Lung (tissue), 17 donors: ENCODE measurements at places on chromosomes 6 and 20. TPM values are rescaled to one million over a fixed set of nuclear protein-coding genes. Genes with fewer than 3 reads are reported as not detected.

Gene PERP
- 29.1 TPM for total RNA-seq

DNA sequence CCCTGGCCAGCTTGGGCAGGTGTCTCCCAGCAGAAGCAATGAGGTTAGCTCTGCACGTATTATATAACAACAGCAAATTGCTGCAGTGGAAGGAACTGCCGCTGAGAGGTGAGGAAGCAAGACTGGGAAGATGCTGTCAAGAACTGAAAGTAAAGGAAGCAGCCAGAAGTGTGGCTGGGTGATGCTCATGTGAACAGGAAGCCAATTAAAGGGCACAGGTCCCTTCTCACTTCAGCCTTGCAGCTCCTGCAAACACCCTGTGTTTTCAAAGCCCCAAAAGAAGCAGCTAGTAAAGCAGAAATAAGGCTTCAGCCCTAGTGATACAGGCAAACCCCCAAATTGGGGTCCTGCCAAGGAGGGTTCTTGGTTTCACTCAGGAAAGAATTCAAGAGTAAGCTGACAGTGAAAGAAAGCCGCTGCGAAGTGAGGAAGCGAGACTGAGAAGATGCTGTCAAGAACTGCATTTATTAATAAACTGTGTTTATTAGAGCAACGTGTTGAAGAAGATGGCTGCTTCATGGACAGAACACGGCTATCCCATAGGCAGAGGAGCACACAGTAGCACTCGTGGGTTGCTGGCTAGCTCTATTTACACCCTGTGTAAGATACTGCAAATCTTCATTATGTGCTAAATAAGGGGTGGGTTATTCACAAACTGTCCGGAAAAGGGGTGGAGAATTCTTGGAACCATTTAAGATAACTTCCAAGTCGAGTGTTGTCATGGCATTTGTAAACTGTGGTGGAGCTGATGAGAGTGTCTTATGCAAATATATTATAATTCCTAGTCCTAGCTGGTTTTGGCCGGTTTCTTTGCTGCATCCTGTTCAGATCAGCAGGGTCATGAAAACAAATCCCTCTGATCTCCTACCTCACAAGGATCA, 152.2 kb downstream of the LINC00237 start:
- H3K4me3 ChIP-seq, result no peak overlapping the region
- H3K27ac ChIP-seq, result no peak overlapping the region
- peak; percentile 66 for DNase-seq

DNA sequence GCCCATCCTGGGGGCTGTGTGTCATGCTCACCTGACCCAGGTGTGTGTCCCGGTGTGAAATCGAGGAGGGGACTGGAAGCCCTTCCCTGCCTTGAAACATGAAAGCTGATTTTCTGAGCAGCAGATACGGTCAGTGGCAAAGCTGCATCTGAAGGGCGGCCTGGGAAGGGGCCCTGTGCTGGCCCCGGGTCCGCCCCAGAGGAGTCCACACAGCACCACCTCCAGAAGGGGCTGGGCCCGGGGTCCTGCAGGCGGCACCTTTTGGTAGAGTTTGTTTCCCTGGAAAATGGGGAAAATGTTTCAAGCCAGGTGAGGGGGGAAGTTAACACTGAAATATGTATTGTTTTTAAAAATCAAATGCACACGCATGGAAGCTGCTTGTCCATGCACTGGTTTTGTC, 20.8 kb downstream of the UCKL1 start:
- no peak overlapping the region for H3K4me3 ChIP-seq
- H3K4me1 ChIP-seq, result no peaks in the 10 kb centered on the region
- DNase-seq, result no peak

- no peak overlapping the region for H3K4me3 ChIP-seq
- no peaks in the 10 kb centered on the region for H3K27me3 ChIP-seq
- DNase-seq, result no peak
Measured at GRCh38 chr20:41560970-41561369, 57.2 kb downstream of the CHD6 start.

DNA sequence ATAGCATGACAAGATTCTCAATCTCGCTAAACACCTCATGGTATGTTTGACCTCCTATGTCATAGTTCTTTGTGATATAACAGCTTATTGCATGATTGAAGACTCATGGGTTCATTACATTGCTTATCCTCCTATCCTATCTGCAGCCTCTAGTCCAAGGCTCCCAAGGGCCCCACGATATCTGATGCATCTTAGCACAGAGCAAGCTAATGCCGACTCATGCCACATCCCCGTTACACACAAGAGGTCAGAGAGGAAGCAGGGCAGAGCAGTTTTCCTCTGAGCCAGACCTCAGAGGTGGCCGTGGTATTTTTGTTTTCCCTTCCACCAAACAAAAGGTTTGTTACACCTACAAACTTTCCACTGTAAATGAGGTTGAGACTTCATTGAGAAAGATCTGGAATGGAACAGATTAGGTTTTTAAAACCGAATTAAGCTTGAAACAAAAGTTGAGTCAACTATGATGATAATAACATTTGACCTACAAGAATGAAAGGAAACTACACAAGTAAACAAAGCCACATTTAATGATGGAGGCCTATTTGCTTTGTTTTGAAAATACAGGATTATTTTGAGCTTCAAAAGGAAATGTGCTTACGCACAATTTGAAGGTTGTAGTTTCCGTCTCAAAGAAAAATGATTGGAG, 133.9 kb upstream of the MYLIP start:
- DNase-seq, result peak; percentile 20
- peaks cover 13% of the 10 kb centered on the region for H3K4me1 ChIP-seq
- H3K27ac ChIP-seq, result peak overlapping the region; percentile 22

Gene TUBB2B
- total RNA-seq, result 4.3 TPM

DNA sequence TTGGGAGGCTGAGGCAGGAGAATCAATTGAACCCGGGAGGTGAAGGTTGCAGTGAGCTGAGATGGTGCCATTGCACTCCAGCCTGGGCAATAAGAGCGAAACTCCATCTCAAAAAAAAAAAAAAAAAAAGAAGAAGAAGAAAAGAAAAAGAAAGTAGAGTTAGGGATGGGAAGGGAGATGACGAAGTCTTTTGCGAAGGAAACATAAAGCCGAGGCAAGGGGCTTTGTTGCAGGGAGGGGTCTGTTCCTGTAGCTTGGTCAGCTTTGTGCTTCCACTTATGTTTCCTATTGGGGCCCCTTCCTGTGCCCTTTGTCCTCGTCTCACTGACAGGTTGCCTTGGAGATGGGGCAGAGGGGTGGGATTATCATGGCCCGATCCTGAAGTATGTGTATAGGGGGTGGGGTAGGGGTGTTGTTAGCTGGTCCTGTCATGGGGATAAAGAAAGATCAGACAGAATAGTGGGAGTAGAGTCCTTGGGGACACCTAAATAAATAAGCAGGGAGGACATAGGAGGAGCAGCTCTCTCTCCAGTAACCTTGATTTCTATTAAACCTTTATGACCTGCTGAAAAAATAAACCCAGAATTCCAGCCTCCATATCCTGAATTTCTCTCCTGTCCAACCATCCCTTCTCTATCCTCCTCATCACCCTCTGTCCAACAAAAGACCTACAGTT, 1.1 kb upstream of the CLIC1 start:
- H3K36me3 ChIP-seq, result peaks cover 4% of the 10 kb centered on the region
- no peak overlapping the region for H3K4me3 ChIP-seq
- H3K27ac ChIP-seq, result peak overlapping the region; percentile 47
- H3K27me3 ChIP-seq, result no peaks in the 10 kb centered on the region

GRCh38 chr6:86193821-86194220, 551.1 kb upstream of the SYNCRIP start:
- no peaks in the 10 kb centered on the region for H3K4me1 ChIP-seq
- no peak overlapping the region for H3K27ac ChIP-seq
- H3K4me3 ChIP-seq, result no peak overlapping the region
- no peaks in the 10 kb centered on the region for H3K36me3 ChIP-seq
- H3K27me3 ChIP-seq, result no peaks in the 10 kb centered on the region

DNA sequence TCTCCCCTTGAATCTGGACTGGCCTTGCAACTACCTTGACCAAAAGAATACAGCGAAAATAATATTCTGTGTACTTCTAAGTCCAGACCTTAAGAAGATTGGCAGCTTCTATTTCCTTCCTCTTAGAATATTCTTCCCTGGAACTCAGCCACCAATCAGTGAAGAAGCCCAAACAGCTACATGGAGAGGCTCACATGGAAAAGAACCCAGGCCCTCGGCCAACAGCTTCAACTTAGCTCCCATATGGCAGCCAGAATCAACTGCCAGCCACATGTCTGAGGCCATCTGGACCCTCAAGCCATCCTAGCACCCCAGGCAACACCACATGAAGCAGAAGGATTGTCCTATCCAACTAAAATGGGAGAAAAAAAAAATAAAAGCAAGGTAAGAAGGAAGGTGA, 178.8 kb downstream of the IBTK start:
- no peak overlapping the region for H3K4me3 ChIP-seq
- H3K4me1 ChIP-seq, result peaks cover 6% of the 10 kb centered on the region
- no peak for DNase-seq
- no peaks in the 10 kb centered on the region for H3K27me3 ChIP-seq
- no peak overlapping the region for H3K27ac ChIP-seq

DNA sequence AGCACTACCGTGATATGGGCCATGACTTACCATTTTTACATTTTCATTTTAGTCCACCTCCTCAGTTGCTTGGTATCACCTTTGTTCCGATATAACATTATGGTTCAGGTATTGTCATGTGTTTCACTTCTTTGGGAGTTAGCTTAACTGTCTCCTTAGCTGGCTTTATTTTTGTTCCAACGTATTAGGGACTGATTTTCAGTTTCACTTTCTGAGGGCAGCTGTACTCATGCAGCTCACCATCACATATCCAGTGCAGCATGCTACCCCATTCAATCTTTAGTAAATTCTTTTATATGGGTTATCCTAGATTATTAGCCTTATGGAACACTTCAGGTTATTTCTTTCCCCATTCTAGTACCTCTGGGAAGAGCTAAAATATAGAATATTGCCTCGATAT, 362.2 kb upstream of the IRAK1BP1 start:
- H3K27me3 ChIP-seq, result no peaks in the 10 kb centered on the region
- H3K4me3 ChIP-seq, result no peak overlapping the region
- no peaks in the 10 kb centered on the region for H3K4me1 ChIP-seq
- H3K27ac ChIP-seq, result no peak overlapping the region
- DNase-seq, result no peak

GRCh38 chr6:165183496-165184140, 125.8 kb downstream of the C6orf118 start:
- H3K36me3 ChIP-seq, result no peaks in the 10 kb centered on the region
- no peak overlapping the region for H3K4me3 ChIP-seq
- DNase-seq, result no peak
- H3K4me1 ChIP-seq, result no peaks in the 10 kb centered on the region

- H3K27ac ChIP-seq, result peak overlapping the region; percentile 93
- H3K27me3 ChIP-seq, result no peaks in the 10 kb centered on the region
- H3K4me3 ChIP-seq, result peak overlapping the region; percentile 65
- peak; percentile 94 for DNase-seq
- H3K36me3 ChIP-seq, result peaks cover 9% of the 10 kb centered on the region
Measured at GRCh38 chr6:73521351-73521985, 636 bp upstream of the EEF1A1 start.

DNA sequence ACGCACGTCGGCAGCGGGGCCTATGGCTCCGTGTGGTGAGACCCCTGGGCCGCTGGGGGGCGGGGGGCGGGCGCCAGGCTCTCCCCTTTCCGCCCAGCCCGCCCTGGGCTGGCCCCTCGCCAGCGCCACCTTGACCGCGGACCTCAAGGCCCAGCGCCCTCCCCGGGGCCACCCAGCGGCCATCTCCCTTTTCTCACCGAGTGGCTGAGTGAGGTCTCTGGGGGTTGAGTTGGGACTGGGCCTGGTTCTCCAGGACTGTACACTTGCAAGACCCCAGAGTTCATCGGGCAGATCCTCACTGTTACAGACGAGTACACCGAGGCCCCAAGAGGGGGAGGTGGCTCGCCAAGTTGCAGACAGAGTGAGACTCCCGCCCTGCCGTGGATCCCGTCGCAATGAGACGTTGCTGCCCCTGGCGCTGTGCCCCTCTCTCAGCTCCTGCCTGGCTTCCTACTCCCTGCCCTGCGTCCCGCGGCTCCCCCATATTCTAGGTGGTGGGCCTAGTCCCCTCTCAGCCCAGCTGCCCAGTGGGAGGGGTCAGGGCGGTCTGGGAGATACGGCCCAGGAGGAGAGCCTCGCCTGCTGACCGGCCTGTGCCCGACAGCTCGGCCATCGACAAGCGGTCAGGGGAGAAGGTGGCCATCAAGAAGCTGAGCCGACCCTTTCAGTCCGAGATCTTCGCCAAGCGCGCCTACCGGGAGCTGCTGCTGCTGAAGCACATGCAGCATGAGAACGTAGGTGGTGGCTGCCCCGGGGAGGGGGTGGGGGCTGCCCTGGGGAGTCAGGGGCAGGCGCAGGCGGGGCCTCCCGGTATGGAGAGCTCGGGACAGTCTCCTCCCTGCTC, 576 bp downstream of the MAPK13 start:
- peak; percentile 63 for DNase-seq
- H3K27me3 ChIP-seq, result no peaks in the 10 kb centered on the region
- H3K27ac ChIP-seq, result no peak overlapping the region
- H3K4me3 ChIP-seq, result peak overlapping the region; percentile 23

Gene CPNE5
- total RNA-seq, result 5.2 TPM

DNA sequence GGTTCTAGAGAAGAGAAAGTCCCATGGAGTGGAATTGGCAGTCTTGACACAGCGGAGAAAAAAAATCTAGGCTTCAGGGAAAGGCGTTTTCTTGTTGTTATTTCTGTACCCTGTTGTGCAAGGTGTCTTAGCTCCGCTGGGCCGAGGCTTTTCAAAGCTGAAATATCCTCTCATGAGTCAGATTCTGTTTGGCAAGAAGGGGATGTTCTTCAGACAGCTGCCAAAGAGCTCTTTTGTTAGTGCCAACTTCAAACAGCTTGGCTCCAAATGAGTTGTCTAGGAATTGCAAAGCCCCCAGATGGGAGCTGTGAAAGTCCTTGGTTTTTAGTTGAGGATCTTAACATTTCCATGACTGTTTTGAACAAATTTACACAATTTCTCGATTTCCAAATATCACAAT, 45.6 kb downstream of the LRRN4 start:
- peak; percentile 53 for DNase-seq
- H3K4me3 ChIP-seq, result no peak overlapping the region

DNA sequence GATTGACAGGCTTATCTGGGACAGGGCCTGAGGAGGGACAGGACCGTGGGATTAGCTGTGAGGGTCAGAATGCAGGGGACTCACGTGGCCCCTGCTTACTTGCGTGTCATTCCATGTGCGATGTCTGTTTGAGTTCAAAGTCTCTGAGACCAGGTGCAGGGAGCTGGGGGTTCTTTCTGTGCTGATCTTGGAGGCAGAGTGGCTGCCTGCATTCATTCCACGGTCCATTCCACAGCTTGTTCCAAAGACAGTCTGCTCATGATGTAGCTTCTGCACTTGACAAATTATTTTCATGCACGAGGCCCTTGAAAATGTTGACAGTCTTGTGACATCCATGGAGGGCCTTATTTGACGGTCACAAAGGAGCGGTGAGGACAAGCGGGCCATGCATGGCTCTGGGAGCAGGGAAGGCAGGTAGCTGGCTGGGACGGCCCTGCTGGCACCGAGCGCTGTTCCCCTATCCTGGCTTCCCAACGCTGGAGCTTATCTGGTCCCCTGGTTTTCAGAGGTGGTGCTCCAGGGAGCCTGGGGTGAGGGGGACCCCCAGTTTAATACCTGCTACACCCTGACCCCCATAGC, 156.3 kb upstream of the RNF24 start:
- H3K27me3 ChIP-seq, result no peaks in the 10 kb centered on the region
- H3K4me1 ChIP-seq, result no peaks in the 10 kb centered on the region
- H3K4me3 ChIP-seq, result no peak overlapping the region
- H3K36me3 ChIP-seq, result peaks cover 4% of the 10 kb centered on the region
